Gastrocnemius medialis (tissue), 4 donors: ENCODE measurements at places on chromosomes 6 and 20.

GRCh38 chr20:50686821-50687220, 4.5 kb downstream of the RIPOR3 start:
- DNase-seq = no peak

- DNase-seq = no peak
These were observed 17.8 kb upstream of the FNDC1 start for GRCh38 chr6:159151266-159151855.

GRCh38 chr6:66965227-66965626, 1258.2 kb upstream of the EYS start:
- DNase-seq = no peak

DNA sequence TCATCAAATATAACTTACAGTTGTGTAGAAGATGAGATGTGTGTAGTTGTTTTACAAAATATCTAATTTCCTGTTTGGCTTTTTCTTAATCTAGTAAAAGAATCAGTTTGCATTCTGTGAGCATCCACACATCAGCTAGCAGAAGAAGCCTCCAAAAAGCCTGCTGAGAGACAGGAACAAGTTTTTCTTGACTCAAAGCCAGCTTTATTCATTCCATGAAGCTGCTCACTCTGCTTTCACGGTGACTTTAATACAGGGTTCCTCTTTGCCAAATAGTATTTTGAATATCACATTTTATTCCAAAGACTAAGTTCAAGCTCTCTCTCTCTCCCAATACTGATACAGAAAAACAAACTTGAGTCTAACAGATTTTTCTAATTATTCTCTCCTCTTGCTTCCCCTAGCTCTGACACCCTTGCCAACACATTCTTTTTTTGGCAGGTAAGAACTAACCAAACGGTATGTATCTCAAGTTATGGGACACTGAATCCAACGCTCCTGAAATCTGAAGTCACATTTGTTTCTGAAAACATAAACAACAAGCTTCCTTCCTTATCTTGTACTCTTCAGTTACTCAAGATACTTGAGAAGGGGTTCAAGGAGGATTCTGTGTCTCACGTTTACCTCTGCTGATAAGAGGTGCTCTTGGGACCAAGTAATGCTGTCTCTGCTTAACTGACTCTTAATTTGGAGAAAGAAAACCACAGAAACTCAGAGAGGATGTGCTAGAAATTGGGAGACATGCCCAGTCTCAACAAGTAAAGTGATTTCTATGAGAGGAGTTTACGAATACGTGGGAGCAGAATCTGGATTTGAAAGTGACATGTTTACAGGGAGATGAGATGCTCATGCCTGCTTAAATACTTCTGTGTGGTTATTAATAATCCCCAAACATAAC, 184.2 kb upstream of the SPTLC3 start:
- DNase-seq = no peak
